T-helper 2 cell treated with Interferon-gamma antibody and Interleukin-4, amounts not matched to agents 100 ng/mL and 5 ng/mL, for 36 hours (primary cell): ENCODE measurements at places on chromosomes 7 and 10. TPM values are rescaled to one million over a fixed set of nuclear protein-coding genes. Genes with fewer than 3 reads are reported as not detected.

Gene SOSTDC1
- not detected in 2 replicates for total RNA-seq

Gene TUBAL3
- not detected in 2 replicates for total RNA-seq

Gene SLK
- total RNA-seq, result 26.8 and 27.4 TPM in 2 replicates

Gene IL15RA
- total RNA-seq, result 22.1 and 23.1 TPM in 2 replicates

Gene ZPBP
- total RNA-seq, result not detected in 2 replicates

Gene CHAT
- total RNA-seq, result 0.14 TPM in 1 of 2 replicates, not detected in the other

Gene LRRC18
- not detected in 2 replicates for total RNA-seq

Gene OR6B1
- total RNA-seq, result not detected in 2 replicates

Gene NUDT13
- 0.73 and 0.86 TPM in 2 replicates for total RNA-seq

Gene RTKN2
- total RNA-seq, result 5.0 and 5.3 TPM in 2 replicates

Gene LIPK
- not detected in 2 replicates for total RNA-seq

Gene PHKG1
- 3.6 and 3.7 TPM in 2 replicates for total RNA-seq

Gene PSAP
- total RNA-seq, result 117 and 123 TPM in 2 replicates

Gene LRWD1
- total RNA-seq, result 21.5 and 23.3 TPM in 2 replicates

Gene CALHM1
- 0.25 and 0.27 TPM in 2 replicates for total RNA-seq

Gene IL6
- total RNA-seq, result 0.66 TPM in 1 of 2 replicates, not detected in the other

Gene PHYHIPL
- not detected in 2 replicates for total RNA-seq

Gene LRRC4
- total RNA-seq, result not detected in 2 replicates

Gene RBM20
- total RNA-seq, result 0.07 and 0.09 TPM in 2 replicates

Gene ZC3HAV1
- total RNA-seq, result 135 TPM in 2 replicates

Gene TMEM178B
- total RNA-seq, result 0.43 and 0.80 TPM in 2 replicates

Gene ST8SIA6
- 0.27 and 0.32 TPM in 2 replicates for total RNA-seq

Gene CDNF
- total RNA-seq, result 0.34 and 0.48 TPM in 2 replicates

Gene PRF1
- 72.2 and 78.3 TPM in 2 replicates for total RNA-seq

Gene SLC16A9
- 0.50 and 0.68 TPM in 2 replicates for total RNA-seq

Gene NME8
- total RNA-seq, result not detected in 2 replicates

Gene ATP5MK
- 318 and 323 TPM in 2 replicates for total RNA-seq

Gene PTF1A
- total RNA-seq, result not detected in 2 replicates

Gene MRC1
- total RNA-seq, result not detected in 2 replicates

Gene ZNF22
- total RNA-seq, result 32.4 and 34.8 TPM in 2 replicates

Gene STN1
- 36.6 and 37.1 TPM in 2 replicates for total RNA-seq

Gene CDC14C
- not detected in 2 replicates for total RNA-seq

Gene CALHM2
- total RNA-seq, result 78.3 and 80.0 TPM in 2 replicates

Gene TMEM196
- not detected in 2 replicates for total RNA-seq

Gene ELMO1
- total RNA-seq, result 139 TPM in 2 replicates

Gene CYP3A4
- total RNA-seq, result not detected in 2 replicates

Gene ARHGAP22
- total RNA-seq, result 0.34 TPM in 1 of 2 replicates, not detected in the other

Gene CUBN
- 0.55 and 0.89 TPM in 2 replicates for total RNA-seq

Gene YWHAG
- 104 and 106 TPM in 2 replicates for total RNA-seq

Gene GPR146
- 13.8 and 17.0 TPM in 2 replicates for total RNA-seq

Gene GPR158
- total RNA-seq, result not detected in 2 replicates

Gene OLAH
- total RNA-seq, result 0.18 TPM in 1 of 2 replicates, not detected in the other

Gene AVL9
- 32.8 and 34.9 TPM in 2 replicates for total RNA-seq

Gene WNT8B
- total RNA-seq, result 0.27 and 0.41 TPM in 2 replicates

Gene OR13A1
- total RNA-seq, result not detected in 2 replicates

Gene TDRD1
- 0.09 and 0.23 TPM in 2 replicates for total RNA-seq

Gene CFAP46
- 0.09 TPM in 1 of 2 replicates, not detected in the other for total RNA-seq

Gene ZP3
- 3.3 and 4.5 TPM in 2 replicates for total RNA-seq

Gene TFEC
- total RNA-seq, result 0.61 and 1.0 TPM in 2 replicates

Gene PGAM2
- 0.89 TPM in 2 replicates for total RNA-seq

Gene FAM25C
- total RNA-seq, result not detected in 2 replicates
